ENCODE measurements at places on chromosomes 16 and 17. TPM values are rescaled to one million over a fixed set of nuclear protein-coding genes. Genes with fewer than 3 reads are reported as not detected.

Gene CNGB1
- not detected for total RNA-seq

GRCh38 chr16:85755929-85756768 is 5.3 kb upstream of the C16orf74 start:
- no peak for DNase-seq

DNA sequence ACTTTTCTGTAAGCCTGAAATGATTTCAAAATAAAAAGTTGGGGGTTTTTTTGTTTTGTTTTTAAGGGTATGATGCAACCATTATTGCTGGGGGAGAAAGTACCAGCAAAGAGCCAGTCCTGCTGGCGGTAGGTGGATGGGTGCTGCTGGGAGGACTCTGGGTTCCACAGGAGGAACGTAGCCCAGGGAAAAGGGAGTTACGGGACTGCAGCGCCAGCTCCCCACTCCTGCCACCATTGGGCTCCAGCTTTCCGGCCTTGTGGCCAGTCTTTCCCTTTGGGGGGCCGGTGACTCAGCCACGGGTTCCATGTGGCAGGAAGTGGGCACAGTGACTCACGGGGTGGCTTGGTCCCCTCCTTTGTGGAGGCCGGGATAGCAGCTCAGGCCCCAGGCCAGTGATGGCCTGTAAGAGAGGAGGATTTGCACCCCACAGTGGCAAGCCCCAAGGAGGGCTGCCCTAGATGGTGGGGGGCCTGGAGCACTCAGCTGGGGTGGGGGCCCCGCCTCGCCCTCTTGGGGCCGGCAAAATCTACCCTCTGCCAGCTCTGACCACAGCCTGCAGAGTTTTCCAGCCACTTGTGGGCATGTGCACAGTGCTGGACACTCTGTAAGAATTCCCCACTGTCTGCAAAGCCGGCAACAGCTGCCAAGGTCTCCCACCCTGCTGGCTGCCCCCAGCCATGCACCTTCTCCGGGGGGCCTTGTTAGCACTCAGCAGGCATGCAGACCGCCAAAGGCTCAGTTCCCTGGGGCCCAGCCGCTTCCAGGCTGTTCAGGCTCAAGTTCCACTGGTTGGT is 30.4 kb downstream of the SOCS3 start:
- no peak for DNase-seq

DNA sequence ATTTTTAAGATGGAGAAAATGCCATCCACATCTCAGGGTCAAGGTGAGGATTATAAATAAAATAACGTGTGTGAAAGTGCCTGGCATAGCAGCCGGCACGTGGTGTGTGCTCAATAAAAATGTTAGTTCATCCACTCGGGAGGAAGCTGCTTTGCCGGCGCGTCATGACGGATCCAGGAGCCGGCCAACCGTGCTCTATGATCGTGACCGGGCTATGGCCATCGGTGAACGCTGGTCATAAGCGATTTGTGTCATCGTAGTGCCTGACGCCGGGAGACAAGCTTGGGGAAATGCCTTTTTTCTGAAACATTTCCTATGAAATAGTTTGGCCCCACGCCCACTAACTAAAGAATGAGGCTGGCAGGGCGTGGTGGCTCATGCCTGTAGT is 74.0 kb downstream of the CMC2 start:
- DNase-seq, result no peak

- no peak for DNase-seq
These were observed 1.4 kb downstream of the OSBPL7 start for GRCh38 chr17:47820033-47820789.

GRCh38 chr16:30092373-30093010 is 768 bp upstream of the TBX6 start:
- DNase-seq, result peak; percentile 47
